ENCODE measurements at places on chromosomes 12 and 14. TPM values are rescaled to one million over a fixed set of nuclear protein-coding genes. Genes with fewer than 3 reads are reported as not detected.

Gene MYO1H
- total RNA-seq = not detected

Gene RND1
- total RNA-seq = 3.4 TPM

Gene DAZAP2
- total RNA-seq = 257 TPM

Gene HOXC5
- 0.39 TPM for total RNA-seq

Gene RIPK3
- total RNA-seq = 0.65 TPM

Gene GARIN6
- total RNA-seq = not detected

Gene MUCL1
- total RNA-seq = not detected

Gene BRMS1L
- 3.4 TPM for total RNA-seq

Gene KLRC3
- total RNA-seq = 0.39 TPM

Gene TMEM63C
- 0.65 TPM for total RNA-seq

Gene AHNAK2
- total RNA-seq = 7.6 TPM

Gene MYF5
- total RNA-seq = not detected

Gene PROX2
- total RNA-seq = not detected

Gene BIN2
- not detected for total RNA-seq
